ENCODE measurements at places on chromosomes 6 and 20. TPM values are rescaled to one million over a fixed set of nuclear protein-coding genes. Genes with fewer than 3 reads are reported as not detected.
A peak's percentile ranks its signal among the peaks of the same experiment; 100 is the strongest.

The FLRT3 gene
- total RNA-seq = 32.3 TPM

The NFKBIE gene
- total RNA-seq = 24.4 TPM

The SLC17A1 gene
- not detected for total RNA-seq

The KCNQ5 gene
- total RNA-seq = 7.8 TPM

The ISM1 gene
- not detected for total RNA-seq

The CTSZ gene
- 445 TPM for total RNA-seq

The ADGRF1 gene
- total RNA-seq = not detected

The ARMC12 gene
- total RNA-seq = not detected

DNA sequence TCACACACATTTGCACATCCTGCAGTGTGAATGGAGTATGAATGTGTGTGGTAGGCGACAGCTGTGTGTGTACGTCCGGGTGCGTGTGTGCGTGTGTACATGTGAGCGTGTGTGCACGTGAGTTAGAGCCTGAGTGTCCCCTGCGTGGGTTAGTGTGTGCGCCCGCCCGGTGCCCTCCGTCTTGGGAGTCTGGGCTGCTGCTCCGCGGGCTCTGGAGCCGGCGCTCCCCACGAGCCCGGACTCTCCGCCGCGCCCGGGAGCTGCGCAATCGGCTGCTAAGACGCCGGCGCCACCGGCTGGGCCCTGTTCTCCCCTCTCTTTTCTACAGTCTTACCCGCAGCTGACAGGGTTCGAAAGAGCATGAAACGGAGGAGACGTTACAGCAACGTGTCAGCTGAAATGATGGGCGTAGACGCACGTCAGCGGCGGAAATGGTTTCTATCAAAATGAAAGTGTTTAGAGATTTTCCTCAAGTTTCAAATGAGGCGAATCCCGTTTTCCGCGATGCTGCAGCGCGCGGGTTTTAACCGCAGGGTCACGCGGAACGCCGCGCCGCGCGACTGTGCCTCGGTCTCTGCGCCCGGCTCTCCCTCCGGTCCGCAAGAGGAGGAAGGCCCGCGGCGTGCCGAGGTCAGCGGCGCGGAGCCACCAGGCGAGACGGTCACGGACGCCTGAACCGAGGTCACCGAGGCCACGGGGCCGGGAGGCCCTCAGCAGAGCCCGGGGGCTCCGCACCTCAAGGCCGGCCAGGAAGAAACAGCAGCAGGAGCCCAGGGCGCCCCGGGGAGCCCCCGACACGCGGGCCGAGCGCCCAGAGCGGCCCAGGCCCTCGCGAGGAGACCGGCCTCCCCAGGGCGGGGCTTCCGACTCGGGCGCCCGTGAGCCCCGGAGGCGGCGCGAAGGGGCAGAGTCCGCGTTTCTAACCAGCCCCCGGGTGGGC is 95.3 kb upstream of the BHLHE23 start:
- DNase-seq = peak; percentile 34

DNA sequence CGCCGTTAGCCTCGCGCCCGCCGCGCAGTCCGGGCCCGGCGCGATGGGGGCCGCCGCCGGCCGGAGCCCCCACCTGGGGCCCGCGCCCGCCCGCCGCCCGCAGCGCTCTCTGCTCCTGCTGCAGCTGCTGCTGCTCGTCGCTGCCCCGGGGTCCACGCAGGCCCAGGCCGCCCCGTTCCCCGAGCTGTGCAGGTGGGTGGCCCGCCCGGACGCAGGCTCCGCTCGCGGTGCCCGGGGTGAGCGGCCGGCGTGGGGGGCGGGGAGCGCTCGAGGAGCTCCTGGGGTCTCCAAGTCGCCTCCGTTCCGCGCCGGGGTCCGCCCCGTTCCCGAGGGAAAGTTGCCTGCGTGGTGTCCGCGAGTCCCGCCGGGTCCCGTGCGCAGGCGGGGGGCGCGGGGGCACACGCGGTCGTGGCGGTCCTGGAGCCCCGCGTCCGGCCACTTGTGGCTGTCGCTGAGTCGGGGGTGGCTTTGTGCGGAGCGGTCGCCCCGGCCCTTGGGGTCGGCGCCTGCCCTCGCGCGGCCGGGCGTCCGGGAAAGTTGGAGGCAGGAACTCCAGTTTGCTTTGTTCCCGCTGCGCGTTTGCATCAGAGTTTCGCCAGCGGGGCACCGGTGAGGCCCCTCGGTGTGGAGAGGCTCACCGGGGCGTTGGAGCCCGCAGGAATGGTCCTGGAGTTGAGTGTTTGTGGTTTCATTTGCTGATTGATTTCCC is 476 bp downstream of the IGF2R start:
- peak; percentile 38 for DNase-seq

DNA sequence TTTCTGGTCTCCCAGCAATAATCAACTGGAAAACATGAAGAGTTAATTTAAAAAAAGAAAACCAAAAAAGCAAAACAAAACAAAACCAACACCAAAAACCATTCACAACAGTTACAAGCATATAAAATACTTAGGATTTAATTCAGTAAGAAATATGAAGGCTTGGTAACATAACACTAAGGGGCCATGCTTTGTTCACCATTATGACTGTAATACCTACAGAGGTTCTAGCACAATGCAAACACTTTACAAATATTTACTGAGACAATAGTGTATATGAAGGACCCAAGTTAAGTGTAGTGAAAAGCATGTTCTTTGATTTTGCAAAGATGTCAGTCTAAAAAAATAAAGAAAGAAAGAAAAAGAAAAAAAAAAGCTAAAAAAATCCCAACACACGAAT is 109.8 kb upstream of the EMILIN3 start:
- DNase-seq = no peak

DNA sequence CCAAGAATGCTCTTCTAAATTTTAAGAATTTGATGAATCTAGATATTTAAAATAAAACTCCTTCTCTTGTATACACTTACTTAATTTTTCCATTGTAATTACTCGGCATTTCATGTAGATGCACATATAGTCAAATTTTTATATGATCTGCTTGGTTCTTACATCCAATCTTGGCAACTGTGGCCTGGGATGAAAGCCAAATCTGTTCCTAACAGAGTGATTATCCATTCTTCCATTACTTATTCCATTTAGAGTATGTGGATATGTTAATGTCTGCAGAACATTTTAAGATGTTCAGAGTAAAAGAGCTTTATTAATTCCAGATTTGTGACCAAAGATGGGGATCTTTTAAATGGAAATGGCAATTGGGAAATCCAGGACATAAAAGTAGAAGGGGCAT is 144.1 kb upstream of the PDE7B start:
- no peak for DNase-seq

- peak; percentile 100 for DNase-seq
These were observed 839.4 kb downstream of the MAFB start for GRCh38 chr20:39849664-39850063.

DNA sequence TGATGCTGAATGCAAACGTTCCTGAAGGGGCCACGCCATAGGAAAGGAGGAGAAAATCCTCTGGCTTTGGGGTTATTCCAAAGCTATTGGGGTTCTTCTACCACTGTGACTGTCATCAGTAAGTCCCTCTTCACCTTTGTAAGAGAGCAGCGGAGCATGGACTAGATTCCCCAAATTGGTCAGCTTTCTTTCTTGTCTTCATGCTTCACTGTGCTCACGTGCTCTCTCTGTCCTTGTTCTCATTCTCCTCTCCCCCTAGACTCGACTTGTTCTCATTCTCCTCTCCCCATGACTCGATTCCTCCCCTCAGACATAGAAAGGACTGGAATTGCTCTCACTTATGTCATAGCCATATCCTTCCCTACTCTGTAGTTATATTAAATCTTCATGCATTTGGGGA is 54.8 kb upstream of the ADGRG6 start:
- DNase-seq = no peak

- DNase-seq = peak; percentile 30
These were observed 75.7 kb upstream of the CLDN20 start for GRCh38 chr6:155187994-155188706.

DNA sequence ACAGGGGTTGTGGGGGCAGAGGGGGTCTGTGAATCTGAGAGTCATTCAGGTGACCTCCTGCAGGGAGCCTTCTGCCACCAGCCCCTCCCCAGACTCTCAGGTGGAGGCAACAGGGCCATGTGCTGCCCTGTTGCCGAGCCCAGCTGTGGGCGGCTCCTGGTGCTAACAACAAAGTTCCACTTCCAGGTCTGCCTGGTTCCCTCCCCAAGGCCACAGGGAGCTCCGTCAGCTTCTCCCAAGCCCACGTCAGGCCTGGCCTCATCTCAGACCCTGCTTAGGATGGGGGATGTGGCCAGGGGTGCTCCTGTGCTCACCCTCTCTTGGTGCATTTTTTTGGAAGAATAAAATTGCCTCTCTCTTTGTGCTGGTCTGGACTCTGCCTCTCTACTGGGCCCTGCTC is 10.7 kb downstream of the GTSF1L start:
- DNase-seq = no peak

- no peak for DNase-seq
These were observed 2.4 kb upstream of the CST3 start for GRCh38 chr20:23640018-23640601.

DNA sequence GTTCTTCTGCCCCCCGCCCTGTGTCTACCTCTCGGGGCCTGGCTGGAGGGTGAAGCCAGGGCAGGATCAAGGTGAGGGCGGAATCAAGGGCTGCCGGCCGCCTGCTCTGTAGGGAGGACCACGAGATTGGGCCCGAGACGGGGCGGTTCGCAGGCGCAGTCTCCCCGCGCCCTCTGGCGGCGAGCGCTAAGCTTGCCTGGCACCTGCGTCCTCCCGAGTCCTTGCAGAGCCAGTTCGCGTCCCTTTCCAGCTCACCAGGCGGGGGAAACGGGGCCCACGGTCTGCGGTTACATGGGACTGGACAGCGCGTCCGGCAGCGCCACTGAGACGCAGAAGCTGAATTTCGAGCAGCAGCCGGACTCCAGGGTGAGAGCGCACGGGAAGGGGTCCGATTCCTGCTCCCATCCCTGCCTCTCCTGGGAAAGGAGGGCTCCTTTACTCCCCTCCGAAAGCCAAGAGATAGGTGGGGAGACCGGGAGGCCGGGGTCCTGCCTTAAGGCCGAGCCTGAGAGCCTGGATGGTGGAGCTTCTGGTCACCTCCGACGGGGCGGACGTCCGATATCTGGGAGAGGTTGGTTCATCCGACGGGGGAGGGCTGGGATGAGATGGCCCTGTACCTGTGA is 3.6 kb upstream of the MATN4 start:
- DNase-seq = peak; percentile 73

DNA sequence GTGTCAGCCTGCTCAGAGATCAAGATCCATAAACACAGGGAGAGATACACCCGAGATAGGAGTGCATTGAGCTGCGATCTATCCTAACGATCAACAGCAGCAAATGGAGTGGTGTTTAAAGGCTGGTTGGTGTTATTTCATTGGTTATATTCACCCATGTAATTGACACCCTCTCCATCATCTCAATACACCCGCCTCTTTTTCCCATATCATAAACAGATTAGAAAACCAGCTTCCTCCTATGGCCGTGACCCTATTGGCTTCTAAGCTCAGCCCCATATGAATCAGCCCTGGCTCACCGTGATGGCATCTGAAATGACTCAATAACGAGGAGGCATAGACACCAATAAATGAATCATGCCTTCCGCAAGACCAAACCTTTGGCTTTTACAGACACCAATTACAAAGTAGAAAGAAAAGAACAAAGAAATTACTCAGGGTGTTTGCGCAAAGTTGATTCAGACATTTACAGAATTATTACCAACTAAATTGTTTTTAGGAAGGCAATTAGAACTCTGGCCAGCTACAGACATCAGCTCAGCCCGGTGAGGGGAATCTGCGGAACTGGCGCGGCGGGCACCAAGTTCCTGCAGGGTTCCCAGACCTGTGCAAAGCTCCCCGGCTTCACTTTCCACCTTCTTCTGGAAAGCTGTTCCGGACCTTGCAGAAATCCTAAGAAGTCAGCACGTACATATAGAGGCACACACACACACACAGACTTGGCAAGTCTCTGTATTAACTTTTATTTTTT is 11.5 kb downstream of the PMEPA1 start:
- DNase-seq = peak; percentile 96

DNA sequence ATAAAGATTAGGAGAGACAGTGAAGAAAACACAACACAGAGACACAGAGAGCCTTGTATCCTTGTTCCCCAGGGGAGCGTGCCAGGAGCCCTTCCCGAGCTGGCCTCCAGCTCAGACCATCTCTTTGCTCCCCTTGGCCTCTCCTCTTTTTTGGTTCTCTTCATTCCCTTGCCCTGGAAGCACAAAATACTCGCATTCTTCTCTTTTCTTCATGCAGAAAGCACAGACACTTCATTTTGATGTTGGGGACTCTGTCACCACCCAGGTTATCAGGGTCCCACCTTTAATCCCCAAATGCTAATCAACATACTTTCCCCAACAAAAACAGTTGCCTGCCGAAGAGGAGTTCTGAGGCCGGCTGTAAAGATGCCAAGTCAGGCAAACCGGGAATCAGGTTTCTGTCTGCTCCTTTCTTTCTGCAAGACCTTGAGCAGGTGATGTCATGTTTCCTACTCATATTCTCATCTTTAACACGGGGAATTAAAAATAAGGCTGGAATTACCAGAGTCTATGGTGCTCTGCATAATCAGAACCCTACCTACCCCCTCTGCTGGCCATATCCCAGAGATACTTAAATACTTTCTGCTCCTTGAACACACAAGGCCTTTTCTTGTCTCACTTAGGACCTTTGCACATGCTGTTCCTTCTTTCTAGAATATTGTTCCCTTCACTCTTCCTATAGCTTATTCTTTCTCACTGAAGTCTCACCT is 21.7 kb downstream of the TGM6 start:
- DNase-seq = no peak

GRCh38 chr6:155301867-155302266 is 12.4 kb downstream of the TFB1M start:
- peak; percentile 17 for DNase-seq

GRCh38 chr6:41643899-41644269 is 5.6 kb downstream of the MDFI start:
- DNase-seq = no peak

DNA sequence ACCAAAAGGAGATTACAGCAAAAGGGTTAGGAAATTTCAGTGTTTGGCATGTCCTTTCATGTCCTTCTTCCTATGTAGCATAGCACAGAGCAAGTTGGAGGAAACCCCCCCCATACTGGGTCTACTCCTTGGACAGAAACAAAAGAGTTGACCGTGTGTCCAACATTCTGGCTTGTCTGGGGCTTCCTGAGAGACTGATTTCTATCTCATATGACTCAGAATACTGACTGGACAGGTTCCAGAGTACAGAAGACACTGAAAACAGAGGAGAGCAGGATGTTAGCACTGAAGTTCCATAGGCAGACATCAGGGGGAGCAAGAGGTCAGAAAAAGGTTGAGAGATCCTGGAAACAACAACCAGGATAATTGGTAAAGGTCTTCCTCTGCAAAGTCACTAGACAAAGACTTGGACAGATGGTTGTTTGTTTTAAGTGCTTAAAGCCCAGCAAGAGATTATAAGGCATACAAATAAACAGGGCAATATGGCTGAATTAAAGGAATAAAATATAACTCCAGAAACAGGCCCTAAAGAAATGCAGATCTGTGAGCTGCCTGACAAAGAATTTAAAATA is 48.4 kb downstream of the USP49 start:
- DNase-seq = peak; percentile 57
